Non-pigmented ciliary epithelial cell (primary cell): ENCODE measurements at places on chromosomes 3 and 15.

DNA sequence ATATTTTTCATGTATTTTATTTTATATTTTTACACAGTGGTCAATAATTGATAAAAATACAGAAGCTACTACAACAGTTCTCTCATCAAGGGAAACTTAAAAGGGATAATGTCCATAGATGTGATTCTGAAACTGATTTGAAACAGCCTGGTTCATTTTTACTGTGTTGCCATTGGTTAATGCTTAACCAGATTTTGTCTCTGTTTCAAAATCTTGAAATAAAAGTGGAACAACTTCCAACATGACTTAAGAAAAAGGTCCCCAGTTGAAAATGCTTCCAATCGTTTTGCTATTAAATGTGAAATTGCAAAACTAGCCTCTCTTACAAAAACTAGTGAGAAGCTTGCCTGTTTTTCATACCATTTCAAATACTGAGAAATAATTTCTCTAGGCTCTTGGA is 240.7 kb downstream of the LPP start:
- DNase-seq: no peak

GRCh38 chr15:74724570-74725224 is 631 bp downstream of the CYP1A1 start:
- no peak for DNase-seq

DNA sequence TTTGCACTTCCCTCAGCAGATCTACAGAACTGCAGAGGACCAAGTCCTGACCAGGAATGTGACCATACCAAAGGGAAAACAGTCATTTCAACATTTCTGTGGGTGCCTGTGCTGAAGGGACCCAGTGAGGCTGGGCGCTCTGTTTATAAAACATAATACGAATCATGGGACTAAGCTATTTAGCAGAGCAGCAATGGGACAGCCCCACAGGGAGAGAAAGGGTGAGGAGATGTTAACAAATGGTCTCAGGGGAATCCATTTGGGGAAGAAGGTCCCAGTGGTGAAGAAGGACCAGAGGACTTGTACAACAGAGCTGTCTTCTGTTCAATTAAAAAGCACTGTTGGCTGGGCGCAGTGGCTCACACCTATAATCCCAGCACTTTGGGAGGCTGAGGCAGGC is 1025.4 kb downstream of the FHIT start:
- DNase-seq: no peak

- no peak for DNase-seq
Observed at GRCh38 chr15:82810890-82811426, 1.5 kb downstream of the WHAMM start.

DNA sequence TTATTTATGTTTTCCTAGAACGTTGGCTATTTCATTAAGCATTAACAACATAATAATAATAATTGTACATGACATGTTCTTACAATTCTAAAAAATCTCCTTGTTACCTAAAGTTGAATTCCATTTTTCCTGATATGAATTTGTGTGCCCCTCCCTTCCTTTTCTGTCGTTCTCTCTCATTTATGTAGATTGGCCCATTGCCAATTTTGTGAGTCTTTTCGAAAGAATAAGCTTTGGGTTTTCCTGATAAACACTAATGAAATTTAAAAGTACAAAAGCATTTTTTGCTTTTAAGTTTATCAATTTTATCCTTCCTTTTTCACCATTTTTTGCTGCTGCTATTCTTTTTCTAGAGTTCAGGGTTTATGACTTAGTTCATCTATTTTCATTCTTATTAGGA is 44.9 kb downstream of the PRR23E start:
- DNase-seq: no peak
